Fibroblast of the conjunctiva (primary cell): ENCODE measurements at places on chromosomes 11 and 22.

GRCh38 chr11:587978-588380, 11.7 kb downstream of the PHRF1 start:
- DNase-seq: no peak

GRCh38 chr11:95715777-95716241, 73.8 kb downstream of the FAM76B start:
- no peak for DNase-seq

GRCh38 chr11:57224537-57224936, 12.5 kb downstream of the APLNR start:
- no peak for DNase-seq

DNA sequence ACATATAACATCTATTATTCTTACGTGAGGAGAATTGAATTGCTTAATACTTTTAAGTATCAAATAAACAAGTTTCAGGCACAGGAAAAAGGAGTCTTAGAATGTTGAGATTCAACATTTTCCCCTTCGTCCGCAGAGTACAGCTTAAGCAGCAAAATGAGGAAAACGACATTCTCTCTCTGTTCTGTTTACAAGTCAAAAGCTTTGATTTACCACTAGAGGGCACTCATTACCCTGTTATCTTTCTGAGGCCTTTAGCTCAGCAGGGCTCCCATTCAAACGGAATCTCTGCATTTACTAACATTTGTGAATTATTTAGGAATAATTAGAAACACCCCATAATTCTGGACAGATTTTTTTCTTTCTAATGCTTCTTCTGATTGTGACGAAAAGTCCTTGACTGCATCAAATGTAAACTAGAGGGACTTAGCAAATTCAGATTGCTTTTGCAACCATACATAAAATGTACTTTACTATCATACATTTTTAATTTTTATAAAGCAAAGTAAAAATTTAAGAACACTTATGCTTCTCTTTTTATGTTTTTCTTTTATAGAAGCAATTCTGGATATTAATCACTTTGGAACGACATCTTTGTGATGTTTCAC, 75.0 kb downstream of the JRKL start:
- DNase-seq: peak; percentile 80

DNA sequence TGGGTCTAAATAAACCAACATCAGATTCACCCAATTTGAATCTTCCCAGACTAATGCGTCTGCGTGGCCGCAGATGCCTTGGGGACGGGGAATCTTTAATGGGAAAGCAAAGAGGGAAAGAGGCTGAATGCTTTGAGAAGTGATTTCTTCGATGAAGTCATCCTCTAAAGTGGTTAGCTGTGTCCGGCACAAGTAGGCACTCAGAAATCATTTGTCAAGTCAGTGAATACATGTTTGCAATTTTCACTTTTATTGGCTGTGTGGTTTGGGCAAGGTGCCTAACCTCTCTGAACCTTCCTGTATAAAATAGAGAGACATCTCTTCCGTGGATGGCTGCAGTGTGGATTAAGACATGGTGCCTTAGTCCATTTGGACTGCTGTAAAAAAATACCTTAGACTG, 19.7 kb upstream of the IFT27 start:
- DNase-seq: no peak

GRCh38 chr22:49627217-49628181, 200.2 kb downstream of the BRD1 start:
- DNase-seq: no peak

- DNase-seq: no peak
Measured at GRCh38 chr11:82557274-82557673, 176.4 kb downstream of the FAM181B start.

GRCh38 chr22:44780876-44781449, 28.6 kb downstream of the ARHGAP8 start:
- DNase-seq: no peak

- no peak for DNase-seq
Measured at GRCh38 chr11:60930394-60930793, 6.1 kb downstream of the TMEM132A start.

GRCh38 chr11:17801166-17801565, 66.6 kb downstream of the KCNC1 start:
- no peak for DNase-seq

DNA sequence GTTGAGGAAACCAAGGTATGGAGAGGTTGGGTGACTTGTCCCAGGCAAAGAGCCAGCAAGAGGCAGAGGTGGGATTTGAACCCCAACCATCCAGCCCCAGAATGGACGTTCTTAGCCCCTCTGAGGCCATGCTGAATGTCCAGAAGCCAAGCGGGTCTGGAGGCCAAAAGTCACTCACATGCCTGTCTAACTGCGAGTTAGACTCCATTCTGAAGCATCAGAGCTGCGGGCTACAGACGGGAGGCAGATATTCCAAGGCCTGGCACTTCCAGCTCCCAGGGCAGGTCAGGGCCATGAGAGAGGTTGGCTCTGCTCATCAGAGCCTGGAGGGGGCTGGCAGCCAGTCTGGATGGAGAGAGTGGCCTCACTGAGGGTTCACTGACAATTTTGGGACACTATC, 616.5 kb downstream of the BRD1 start:
- no peak for DNase-seq

GRCh38 chr11:65430406-65431217, 8.0 kb downstream of the NEAT1 start:
- DNase-seq: no peak

DNA sequence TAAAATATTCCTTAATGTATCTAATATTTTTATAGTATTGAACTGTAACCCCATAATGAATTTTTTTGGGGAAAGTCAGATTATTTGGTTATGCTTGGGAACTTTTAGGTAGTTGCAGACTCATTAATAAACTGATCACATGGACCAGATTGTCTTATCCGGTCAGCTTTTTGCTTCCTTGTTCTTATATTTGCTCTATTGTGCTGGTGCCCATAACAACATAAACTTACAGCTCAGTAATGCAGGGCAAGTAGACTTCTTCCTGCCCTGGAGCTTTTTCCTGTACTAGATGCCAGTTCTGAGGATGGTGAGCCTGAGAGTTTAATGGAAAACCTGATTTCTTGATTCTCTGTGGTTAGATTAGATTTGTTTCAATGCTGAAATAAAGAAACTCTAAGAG, 53.2 kb downstream of the MTMR3 start:
- no peak for DNase-seq

DNA sequence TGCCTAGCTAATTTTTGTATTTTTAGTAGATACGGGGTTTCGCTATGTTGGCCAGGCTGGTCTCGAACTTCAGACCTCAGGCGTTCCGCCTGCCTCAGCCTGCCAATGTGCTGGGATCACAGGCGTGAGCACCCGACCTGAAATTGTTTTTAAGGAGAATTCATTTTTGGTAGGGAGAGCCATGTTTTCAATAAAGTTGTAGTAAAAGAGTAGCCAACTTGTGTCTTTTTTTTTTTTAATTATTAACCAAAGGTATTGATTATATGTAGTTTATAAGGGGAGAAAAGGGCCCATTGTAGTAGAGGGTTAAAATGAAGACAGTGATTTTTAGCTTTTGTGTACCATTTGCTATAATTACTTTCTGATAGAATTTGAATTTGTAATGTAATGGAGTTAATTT, 31.6 kb upstream of the HSD17B12 start:
- no peak for DNase-seq

GRCh38 chr11:35058669-35059434, 80.1 kb upstream of the CD44 start:
- DNase-seq: no peak

DNA sequence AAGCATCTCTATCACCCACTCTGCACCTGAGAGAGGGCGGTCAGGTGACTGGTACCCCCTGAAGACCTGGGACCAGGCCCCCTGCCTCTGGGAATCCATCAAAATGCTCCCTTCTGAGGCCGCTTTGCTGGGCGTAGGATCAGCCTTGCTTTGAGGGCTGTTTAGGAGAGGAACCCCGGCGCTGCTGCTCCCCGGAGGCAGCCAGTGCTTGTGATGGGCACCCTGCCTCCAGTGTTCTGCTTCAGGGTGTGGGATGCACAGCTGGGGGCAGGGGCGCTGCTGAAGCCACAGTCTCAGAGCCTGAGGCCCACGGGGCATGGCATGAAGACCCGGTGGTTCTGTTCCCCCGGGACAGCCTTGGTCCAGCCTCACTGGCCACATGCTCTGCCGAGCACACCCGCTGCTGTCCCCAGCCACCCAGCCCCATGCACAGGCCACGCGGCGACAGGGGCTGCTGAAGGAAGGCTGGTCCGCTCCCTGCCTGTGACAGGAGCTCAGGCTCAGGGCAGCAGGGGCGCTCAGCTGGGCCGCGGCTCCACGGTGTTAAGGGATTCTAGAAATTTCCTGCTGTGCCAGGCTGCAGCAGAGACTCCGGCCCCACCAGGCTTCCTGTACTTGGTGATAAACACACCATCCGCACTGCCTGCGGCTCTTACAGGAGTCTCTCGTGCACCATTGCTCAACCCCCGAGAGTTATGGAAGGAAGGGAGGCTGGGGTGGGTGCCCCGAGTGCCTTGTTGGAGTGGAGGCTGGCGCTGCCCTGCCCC, 91.0 kb downstream of the KCNQ1 start:
- no peak for DNase-seq

DNA sequence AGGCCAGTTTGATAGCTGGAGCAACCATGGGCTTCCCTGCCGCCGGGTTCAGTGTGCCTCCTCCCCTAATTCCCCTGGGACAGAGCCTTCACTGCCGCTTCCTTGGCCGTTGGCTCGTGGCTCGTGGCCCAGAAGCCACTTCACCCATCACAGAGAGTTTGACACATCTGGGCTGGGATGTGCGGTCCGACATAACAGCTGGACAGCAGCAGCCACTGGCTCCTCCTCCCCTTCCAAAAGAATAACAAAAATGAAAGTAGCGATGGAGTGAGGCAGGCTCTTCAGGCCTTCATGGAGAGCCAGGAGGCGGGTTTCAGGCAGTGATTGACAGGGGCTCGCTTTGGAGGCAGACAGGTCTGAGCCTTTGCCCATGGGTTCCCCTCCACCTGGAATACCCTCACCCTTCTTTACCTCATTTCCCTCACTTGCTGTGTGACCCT, 8.2 kb downstream of the CREB3L1 start:
- DNase-seq: peak; percentile 70

DNA sequence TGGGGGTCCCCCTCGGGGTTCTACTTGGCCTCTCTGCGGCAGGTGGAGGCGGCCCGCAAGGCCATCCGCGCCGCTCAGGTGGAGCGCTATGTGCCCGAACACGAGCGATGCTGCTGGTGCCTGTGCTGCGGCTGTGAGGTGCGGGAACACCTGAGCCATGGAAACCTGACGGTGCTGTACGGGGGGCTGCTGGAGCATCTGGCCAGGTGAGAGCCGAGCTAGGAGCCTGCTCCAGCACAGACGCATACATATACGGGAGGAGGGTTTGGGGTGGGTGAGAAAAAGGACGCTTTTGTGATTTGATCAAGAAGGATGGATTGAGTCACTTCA, 415 bp downstream of the CENATAC start:
- no peak for DNase-seq

DNA sequence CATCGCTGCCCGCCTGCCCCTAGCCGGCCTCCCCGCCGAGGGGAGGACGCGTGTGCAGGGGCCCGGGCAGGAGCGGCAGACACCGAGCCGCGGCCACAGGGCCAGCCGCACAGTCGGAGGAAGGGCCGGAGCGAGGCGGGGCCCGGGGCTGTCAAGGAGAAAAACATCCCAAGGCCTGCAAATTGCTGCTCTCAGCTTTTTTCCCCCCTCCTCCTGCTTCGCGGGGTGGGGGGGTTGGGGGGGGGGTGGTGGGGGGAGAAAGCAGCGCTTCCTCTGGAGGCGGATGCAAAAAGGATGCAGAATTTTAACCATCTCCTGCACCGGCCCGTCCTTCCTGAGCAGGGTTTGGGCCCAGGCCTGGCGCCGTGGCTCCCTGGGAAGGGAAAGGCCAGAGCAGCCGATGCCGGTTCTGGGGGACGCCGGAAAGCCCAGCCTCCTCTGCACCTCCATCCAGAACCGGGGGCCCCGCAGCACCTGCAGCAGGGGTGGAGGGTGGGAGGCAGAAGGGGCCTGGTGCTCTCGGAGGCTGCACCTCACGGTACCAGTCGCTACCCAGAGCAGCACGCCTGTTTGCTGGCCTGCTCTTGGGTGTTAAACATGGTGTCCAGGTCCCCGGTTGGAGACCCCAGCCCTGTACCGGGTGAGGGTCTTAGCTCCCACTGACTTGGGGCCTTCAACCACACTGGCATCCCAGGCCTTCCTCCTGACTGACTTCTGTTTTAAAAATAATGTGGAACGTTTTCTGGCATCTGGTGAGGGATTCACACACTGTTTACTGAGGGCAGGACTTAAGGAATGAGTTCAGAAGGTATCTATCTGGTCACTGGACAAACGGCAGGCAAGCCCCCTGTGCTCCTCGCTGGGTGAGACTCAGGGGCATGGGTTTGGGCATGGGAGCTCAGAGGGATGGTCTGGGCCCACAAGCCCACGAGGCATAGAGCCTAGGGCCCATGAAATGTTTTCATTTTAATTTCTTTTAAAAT, 77.4 kb upstream of the WNT7B start:
- DNase-seq: peak; percentile 60

- DNase-seq: peak; percentile 47
Measured at GRCh38 chr11:115504276-115505158, at the start of gene CADM1. TSS of gene CADM1 (minus strand) at chr11:115504415.

GRCh38 chr22:44898236-44898635, 111.6 kb downstream of the PHF21B start:
- DNase-seq: no peak

DNA sequence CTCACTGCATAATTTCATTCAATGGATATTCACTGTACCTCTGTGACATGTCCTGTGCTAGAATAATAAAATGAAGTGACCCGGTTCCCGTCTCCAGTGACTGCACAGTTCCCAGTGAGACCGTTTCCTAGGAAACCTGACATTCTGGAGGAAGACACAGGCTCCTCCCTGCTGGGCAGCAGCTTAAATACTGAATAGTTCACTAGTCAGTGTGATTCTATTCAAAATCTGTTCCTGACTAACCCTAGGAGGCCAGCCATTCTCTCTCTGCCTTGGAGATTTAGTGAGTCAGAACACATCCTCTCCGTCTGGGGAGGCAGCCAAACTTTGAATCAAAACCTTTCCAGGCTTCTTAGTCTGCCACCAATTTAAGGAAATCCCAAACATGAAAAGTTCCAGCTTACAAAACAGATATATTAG, 11.3 kb downstream of the TRIM66 start:
- peak; percentile 95 for DNase-seq

DNA sequence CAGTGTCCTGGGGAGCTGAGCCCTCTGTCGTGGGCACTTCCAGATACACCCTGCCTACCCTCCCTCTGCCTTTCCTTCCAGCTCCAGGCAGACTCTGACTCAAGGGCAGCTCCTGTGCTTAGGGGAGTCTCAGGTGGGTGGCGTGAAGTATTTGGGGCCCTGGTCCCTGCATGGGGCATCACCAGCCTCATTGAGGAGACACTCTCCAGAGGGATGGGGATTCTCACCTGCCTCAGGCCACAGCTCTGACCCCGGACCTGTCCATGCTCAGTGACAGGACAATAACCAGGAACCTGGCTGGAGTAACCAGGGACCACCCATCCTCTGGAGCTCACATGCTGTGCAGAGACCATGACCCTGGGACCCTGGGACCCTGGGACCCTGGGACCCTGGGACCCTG, 41.2 kb downstream of the GGTLC2 start:
- no peak for DNase-seq

GRCh38 chr22:40019100-40019499, 24.3 kb downstream of the FAM83F start:
- DNase-seq: no peak

GRCh38 chr11:86346513-86346912, 28.2 kb upstream of the CCDC81 start:
- no peak for DNase-seq
